ENCODE measurements at places on chromosomes 1 and 21.

- no peak for DNase-seq
These were observed 376.4 kb downstream of the BRINP2 start for GRCh38 chr1:177547200-177547599.

DNA sequence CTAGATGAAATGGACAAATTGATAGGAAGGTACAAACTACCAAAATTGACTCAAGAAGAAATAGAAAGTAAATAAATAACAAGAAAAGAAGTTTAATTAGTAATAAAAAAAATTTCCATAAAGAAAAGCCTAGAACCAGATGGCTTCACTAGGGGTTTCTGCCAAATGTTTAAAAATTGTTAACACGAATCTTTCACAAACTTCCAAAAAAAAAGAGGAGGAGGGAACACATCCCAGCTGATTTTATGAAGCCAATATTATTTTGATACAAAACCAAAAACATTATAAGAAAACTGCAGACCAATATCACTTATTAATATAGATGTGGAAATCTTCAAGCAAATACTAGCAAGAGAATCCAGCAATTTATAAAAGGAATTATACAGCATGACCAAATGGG lies 89.5 kb downstream of the COLGALT2 start:
- no peak for DNase-seq

- DNase-seq = no peak
These were observed 369.6 kb upstream of the USP24 start for GRCh38 chr1:55584526-55585401.

DNA sequence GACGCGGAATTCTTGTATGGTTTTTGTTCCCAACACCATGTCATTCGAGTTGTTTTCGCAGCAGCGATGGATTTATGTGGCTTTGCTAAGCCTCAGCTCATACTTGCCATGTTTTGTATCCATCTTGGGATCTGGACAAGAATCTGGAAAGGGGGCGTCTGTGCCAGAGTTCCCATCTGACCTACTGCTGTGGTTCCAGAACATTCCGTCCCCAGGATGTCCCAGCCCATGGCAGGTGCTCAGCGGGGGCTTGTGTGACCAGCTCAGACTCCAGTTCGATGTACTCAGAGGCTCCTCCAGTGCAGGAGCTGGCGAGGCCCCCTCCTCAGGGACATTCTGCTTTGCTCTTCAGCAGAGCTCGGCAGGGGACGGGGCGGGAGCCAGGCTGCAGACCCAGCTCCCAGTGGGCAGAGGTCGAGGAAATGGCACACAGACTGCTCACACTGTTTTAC lies 24.0 kb upstream of the ADARB1 start:
- DNase-seq = no peak

DNA sequence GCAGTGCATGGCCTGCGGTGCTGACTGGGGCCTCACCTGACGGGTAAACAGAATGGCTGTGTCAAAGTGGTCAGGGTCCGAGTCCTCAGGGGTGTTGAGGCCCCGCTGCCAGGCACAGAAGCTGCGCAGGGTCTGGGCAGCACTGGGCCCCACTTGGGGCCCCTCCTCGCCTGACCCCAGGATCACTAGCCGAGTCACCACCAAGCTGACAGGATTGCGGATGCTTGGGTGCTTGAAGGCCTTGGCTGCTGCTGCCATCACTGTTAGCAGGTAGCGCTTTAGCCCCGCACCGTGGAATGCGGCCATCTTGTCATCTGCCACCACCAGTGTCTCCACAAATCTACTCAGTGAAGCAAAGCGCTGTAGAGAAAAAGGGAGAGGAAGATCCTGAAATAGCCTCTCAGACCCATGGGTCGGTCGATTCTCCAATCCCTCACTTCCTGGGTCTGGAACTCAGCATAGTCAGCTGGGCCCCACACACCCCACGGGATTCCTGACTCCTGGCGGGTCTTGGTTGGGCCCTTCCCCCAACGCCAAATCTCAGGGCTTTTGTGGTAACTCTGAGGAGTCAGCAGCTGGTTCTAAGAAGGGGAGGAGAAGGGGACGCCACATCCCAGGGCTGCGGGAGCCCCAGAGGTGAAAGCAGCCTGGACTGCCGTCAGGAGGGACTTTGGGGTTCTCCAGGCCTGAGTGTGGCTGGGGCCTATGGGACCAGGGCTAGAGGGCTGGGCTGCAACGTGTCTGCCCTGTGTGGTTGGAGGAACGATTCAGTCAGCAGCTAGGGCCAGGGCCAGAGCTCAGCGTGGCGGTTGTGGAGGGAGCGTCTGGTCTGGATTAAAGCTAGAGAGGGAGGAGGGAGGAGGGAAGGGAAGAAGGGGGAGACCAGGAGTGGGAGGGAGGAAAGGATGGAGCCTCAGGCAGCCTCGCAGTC lies 2.1 kb downstream of the ADAMTS4 start:
- DNase-seq = no peak

All from activated gamma-delta T cell treated with Interleukin-2 at 50 U/mL for 16 hours (primary cell).